Coronary artery (tissue), 2 donors: ENCODE measurements at places on chromosomes 2 and 18.

DNA sequence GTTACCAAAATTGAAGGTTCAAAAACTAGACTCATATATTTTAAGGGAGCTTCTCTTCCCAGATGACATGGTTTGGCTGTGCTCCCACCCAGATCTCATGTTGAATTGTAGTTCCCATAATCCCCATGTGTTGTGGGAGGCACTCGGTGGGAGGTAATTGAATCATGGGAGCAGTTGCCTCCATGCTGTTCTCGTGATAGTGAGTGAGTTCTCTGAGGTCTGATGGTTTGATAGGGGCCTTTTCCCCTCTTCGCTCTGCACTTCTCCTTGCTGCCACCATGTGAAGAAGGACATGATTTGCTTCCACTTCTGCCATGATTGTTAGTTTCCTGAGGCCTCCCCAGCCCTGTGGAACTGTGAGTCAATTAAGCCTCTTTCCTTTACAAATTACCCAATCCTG, 140.1 kb downstream of the MAIP1 start:
- DNase-seq, result no peak

DNA sequence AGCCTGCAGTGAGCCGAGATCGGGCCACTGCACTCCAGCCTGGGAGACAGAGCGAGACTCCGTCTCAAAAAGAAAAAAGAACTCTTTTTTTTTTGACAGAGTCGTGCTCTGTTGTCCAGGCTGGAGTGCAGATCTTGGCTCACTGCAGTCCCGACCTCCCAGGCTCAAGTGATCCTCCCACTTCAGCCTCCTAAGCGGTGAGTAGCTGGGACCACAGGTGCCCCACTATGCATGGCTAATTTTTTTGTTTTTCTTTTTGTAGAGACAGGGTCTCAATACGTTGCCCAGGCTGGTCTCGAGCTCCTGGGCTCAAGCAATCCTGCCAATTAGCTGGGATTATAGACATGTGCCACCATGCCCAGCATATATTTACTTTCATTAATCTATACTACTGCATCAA, 12.5 kb upstream of the INO80D start:
- no peak for DNase-seq

DNA sequence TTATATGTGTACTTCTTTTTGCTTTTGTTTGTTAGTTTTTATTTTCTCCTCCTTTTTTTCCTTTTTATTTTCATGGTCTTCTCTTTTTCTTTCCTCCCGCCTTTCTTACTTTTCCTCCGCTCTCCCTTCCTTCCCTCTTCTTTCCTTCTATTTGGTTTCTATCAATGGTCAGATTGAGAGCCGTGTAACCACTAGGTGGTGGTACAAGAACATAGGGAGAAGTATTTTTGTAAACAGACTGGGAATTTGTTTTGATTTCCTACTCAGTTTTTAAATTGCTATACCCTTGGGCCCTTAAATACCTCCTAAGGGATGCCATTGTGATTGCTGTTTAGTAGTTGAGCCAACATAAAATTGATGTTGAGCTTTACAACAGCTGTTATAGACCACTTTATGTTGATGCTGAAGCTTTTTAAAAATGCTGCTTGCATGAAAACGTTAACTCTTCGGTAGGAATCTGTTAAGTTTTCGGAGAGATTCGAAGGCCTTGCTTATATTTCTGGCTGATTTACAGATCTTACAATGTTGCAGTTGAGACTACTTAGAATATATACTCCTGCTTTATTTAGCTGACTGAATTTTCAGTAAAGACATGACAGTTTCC, 124.2 kb downstream of the UBE2E3 start:
- no peak for DNase-seq

DNA sequence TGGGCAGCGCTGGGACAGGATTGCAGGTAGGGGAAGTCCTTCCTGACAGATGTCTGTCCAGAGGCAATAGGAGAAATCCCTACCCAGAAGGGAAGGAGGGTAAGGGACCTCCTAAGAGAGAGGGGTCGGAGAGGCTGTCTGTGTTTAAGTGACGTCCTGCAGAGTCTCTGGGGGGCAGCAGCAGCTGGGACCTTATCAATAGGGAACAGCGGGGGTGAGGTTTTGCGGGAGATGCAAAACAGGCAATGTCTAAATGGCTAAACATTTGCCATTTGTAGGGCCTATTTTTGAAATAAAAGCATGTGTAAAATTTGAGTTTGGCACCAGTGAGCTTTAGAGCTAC, 108.7 kb upstream of the HS6ST1 start:
- DNase-seq, result no peak

DNA sequence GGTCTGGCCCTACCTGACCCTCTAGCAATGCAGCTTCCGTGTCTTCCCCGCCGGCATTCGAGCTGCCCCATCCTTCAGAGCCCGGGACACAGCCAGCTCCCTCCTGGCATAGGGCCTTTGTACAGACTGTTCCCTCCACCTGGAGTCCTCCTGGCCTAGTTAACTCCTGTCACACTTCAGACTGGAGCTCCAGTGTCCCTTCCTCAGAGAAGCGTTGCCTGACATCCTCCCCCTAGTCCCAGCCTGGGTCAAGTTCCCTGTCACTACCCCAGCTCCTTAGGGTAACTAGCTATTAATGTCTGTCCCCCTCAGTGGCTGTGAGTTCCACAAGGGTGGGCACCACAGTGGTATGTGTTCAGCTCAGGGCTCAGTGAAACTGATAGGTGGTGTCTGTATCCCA, 45.5 kb upstream of the LOXHD1 start:
- DNase-seq, result no peak

DNA sequence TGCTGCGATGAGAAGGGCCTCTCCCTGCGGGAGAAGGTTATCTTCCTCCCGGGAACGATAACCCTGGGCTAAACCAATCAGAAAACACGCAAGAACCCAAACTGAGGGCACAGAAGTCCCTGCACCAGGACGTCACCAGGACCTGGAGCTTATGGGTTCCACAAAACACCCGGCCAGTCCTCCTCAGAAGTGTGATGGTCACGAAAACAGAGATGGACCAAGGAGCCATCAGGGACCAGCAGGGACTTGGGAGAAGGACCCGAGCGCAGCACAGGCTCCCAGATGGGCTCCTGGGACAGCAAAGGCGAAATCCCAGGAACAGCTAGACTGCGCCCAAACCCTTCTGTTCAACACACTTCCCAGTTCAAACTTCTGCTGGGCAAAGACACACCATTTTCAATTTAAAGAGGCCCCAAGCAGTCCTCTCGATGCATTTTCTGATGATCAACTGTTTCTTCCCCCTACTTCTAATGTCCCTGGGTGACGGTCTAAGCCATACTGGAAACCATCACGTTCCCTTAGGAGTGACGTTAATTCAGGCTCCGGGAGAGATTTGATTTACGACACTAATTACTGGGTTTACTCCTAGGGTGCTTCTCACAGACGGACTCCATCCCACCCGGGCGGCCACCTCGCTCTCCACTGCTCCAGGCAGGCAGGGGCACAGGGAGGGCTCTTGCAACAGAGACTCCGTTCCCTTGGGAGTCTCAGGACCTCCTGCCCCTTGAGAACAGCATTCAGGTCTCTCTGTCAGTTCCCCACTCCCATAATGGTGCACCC, 29.2 kb downstream of the ZNF516 start:
- DNase-seq, result peak; percentile 36

- DNase-seq, result no peak
These were observed 23.6 kb upstream of the NEB start for GRCh38 chr2:151757861-151758260.

- no peak for DNase-seq
These were observed 145.3 kb downstream of the RND3 start for GRCh38 chr2:150341982-150342680.

- DNase-seq, result no peak
These were observed 20.8 kb downstream of the GALNT1 start for GRCh38 chr18:35602193-35602820.

- DNase-seq, result peak; percentile 58
These were observed 1124.7 kb upstream of the ACVR2A start for GRCh38 chr2:146720170-146720569.

DNA sequence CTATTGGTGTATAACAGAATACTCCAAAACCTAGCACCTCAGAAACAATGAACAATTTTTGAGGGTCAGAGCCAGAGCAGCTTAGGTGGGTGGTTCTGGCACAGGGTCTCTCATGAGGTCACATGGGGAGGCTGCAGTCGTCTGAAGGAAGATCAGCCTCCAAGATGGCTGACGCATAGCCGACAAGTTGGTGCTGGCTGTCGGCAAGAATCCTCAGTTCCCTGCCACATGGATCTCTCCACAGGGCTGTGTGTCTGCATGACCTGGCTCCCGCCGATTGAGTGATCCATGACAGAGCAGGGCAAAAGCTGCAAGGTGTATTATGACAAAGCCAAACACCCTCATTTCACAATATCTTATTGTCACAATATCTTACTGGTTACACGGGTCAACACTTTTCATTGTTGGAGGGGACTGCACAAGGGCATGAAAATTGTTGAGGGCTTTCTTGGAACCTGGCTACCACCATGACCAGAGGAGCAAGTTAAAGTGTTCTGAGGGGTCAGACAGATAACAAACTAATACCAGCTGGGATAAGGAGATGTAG, 4.2 kb downstream of the MYL12B start:
- DNase-seq, result no peak

DNA sequence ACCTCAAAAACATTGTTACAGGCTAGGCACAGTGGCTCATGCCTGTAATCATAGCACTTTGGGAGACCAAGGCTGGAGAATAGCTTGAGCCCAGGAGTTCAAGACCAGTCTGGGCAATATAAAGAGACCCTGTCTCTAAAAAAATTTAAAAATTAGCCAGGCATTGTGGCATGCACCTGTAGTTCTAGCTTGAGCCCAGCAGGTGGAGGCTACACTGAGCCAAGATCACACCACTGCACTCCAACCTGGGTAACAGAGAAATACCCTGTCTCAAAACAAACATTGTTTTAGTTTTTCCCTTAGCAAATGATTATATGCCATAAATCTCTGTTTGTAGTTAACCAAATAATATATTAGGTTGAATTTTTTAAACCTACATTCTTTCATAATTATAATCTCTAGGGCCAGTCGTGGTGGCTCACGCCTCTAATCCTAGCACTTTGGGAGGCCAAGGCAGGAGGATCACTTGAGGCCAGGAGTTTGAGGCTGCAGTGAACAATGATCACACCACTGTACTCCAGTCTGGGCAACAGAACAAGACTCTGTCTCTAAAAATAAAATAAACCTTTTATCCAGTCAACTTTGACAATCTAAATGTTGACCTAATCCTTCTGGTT, 13.3 kb upstream of the CYP20A1 start:
- no peak for DNase-seq

GRCh38 chr2:212619954-212620353, 81.4 kb upstream of the ERBB4 start:
- DNase-seq, result no peak

GRCh38 chr2:28801726-28802125, 8.9 kb upstream of the SPDYA start:
- DNase-seq, result no peak

DNA sequence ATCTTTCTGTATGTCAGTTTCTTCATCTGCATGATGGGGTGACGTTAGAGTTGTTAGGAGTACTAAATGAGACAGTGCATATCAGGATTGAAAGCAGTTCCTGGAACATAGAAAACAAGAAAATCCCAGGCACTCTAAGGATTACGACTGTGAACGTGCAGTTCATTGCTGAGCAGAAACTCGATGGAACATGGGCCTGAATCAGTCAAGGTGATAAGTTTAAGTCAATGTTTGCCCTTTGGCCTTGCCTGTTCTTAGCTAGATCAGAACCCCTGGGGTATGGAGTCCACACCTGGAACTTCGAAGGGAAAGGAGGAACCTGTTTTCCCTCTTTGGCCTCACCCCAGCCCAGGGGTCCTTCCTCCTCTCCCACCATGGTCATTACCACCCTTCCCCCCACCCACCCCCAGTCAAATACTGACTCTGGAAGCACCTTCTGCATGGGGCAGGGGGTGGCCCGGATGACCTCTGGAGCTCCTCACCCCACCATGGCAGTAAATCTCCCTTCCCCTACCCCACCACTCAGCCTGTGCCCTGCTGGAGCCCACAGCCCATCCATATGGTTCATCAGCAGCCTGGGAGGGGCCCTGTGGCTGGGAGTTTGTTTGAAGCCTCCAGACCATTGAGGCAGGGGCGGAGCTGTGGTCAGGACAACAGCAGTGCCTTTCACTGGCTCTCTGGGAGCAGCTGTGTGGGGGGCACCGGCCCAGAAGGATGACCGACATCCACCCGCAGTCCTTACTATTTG, 164.1 kb downstream of the SMAD7 start:
- peak; percentile 60 for DNase-seq

GRCh38 chr2:146984014-146984413, 860.8 kb upstream of the ACVR2A start:
- no peak for DNase-seq

- DNase-seq, result no peak
These were observed 129.2 kb downstream of the MYCN start for GRCh38 chr2:16069663-16069932.
